ENCODE measurements at places on chromosomes 11 and 22.

DNA sequence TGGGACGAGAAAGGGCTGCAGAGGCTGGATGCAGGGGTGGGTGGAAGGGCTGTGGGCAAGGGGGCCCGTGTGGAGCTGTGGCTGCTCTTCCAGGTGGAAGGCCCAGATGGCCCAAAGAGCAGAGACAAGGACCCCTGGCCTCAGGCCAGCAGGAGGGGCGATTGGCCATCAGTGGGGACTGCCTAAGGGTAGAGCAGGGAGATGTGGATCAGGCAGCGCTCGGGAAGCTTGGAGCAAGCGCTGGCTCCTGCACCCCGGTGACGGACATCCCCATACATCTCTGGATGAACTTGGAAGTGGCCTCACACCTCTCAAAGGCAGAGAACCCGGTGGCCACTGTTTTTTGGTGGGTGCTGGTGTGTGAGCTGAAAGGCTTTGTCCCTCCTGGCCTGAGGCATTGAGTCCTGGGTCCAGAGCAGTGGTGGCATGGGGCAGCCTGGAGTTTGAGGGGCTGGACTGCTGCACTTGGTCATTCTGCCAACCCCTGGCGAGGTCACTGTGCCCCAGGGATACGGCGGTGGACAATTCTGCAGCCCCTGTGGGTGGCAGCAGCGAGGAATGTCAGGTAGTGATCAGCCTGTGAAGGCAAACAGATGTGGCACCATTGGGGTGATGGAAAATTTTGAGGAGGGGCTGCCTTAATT is 5.9 kb downstream of the FRMD8 start:
- DNase-seq = no peak

DNA sequence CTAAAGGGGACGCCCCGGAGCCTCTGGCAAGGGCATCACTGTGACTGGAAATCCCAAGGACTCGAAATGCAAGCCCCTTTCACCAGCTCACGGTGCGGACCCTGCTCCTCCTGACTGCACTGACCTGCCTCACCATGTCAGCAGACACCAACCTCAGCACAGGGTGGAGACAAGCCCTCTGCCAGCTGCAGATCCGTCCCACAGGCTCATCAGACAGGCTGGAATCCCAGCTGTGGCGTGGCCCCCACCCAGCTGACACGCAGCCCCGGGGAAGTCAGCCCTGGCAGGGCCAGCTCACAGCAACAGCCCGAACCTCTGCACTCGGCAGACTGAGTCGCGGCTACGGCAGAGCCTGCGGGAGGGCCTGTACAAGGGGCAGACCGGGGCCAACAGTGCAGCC is 36.8 kb downstream of the BRD1 start:
- DNase-seq = no peak

- DNase-seq = no peak
Observed at GRCh38 chr22:41870786-41871185, 37.9 kb downstream of the SREBF2 start.

- DNase-seq = no peak
Observed at GRCh38 chr22:29300807-29301601, 5.4 kb upstream of the GAS2L1 start.

DNA sequence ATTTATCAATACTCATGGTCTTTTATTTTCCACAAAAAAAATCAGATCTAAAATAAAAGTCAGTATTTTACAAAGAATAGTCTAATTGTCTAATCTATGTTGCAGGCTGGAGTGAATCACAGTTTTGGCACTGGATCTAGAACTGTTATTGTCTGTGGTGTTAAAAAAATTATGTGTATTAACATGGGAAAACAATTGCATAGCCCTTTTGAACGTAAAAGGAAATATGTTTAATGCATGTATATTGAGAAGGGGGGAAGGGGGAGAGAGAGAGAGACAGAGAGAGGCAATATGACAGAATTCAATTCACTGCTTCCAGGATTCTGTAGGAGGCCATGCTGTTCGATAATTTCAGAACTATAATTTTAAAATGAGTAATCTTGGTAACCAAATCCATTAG is 324.9 kb upstream of the CCDC90B start:
- DNase-seq = no peak

- DNase-seq = no peak
Observed at GRCh38 chr11:9052316-9052715, 39.1 kb downstream of the SCUBE2 start.

DNA sequence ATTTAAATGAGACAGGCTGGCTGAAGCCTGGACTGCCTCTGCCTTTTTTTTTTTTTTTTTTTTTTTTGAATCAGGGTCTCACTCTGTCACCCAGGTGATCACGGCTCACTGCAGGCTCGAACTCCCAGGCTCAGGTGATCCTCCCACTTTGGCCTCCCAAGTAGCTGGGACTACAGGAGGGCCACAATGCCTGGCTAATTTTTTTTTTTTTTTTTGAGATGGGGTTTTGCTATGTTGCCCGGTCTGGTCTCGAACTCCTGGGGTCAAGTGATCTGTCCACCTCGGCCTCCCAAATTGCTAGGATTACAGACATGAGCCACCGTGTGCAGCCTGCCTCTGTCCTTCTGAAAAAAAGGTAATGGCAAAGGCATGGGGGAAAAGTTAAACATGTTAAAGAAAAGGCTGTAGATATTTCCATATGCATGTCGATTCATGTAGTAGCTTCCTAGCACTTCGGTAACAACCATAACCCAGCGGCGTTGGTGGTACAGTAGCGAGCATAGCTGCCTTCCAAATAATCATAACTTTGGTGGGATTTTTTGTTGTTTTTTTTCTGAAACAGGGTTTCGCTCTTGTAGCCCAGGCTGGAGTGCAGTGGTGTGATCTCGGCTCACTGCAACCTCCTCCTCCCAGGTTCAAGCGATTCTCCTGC is 48.8 kb downstream of the MCHR1 start:
- DNase-seq = no peak

DNA sequence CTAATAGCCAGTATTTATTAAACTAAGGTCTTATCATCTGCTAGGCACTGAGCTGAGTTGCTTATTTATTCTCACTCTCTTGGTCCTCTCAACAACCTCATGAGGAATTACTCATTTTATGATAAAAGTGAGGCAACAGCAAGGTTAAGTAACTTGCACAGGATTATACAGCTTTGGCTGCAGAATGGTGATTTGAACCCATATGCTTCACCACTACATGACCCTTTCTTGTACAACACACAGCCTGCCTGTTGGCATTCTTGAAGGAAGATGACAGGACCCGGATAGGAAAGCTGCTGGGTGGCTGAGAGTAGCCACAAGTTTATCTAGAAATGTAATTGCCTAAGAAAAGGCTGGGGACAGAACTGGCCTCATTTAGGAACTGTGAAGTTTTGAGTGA is 5.3 kb upstream of the PARVA start:
- DNase-seq = no peak

DNA sequence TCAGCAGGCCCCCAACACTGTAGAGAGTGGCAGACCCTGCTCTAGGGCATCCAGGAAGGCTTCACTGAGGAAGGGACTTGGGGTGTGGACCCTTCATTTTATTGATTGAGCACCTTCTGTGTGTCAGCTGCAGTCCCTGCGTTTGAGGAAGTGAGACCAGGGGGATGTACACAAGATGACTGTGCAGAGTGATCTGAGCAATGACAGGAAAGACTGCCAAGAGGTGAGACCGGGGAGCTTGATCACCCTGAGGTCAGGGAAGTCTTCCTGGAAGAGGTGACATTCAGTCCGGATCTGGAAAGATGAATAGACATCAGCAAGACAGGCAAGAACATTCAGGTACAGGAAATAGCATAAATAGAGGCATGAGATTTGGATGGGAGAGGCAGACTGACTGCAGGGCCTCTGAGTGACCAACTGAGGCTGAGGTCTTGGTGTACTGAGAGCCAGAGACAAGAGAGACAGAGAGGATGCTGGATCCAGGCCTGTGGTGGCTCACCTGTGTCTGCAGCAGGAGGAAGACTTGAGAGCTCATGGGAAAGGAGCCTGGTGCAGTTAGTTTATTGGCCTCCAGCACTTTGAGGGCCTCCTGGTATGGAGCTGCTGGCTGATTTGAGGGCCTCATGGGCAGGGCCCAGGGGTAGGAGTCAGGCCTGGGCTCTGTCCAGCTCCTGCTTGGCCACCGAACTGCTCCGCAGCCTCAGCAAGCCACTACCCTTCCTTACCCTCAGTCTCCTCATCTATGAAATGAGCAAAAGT is 5.2 kb downstream of the DGAT2 start:
- DNase-seq = no peak

DNA sequence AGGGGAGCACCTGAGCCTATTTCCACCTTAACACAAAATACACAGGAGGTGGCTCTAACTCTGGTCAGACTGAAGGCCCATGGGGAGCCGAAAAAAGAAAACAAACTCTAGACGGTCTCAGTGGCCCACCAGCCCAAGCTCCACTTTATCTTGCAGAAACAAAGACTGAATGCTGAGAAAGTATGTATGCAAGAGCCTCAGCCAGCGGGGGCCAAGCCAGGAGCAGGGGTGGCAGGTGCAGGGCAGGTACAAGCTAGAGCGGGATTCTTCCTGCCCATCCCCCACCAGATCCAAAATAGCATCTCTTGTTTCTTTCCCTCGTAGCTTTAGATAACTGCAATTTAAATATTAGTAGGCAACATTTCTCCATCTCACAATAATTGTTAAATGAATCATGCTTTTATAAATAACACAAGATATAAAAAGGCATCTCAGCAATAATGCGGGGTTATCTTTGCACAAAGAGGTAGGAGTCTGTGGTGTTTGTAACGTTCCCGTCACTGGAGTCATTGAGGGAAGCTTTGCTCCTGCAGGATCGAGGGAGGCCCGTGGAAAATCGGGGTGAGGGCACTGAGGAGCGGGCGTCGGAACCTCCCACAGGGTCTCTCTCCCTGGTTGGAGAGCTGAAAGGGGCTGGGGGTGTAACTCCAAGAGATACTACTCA is 418.0 kb downstream of the SHANK2 start:
- no peak for DNase-seq

GRCh38 chr11:117816846-117817367 is 7.6 kb downstream of the FXYD2 start:
- DNase-seq = no peak

GRCh38 chr11:123235117-123235655 is 40.1 kb upstream of the CLMP start:
- DNase-seq = no peak

- no peak for DNase-seq
Observed at GRCh38 chr11:12319988-12320387, 57.4 kb upstream of the PARVA start.

GRCh38 chr22:43828998-43829782 is 17.1 kb upstream of the EFCAB6 start:
- DNase-seq = no peak

DNA sequence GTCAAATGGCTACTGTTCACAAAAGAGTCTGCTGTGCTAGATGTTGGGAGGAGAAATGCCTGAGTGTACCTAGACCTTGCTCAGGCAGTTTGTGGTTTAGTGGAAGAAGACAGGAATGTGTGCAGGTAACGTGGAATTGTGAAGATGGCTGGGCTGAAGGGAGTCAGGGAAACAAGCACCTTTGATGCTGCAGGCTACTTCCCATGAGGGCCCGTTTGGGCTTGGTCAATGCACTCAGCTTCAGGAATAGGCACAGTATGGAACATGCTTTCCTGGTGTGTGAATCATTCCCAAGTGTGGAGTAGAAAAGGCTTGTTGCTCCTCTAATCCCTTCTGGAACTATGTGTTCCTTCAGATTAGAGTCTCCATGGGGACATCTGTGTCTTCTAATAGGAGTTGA is 318.3 kb upstream of the MTNR1B start:
- DNase-seq = no peak

- DNase-seq = no peak
Observed at GRCh38 chr11:44530413-44531115, 34.9 kb upstream of the CD82 start.

- no peak for DNase-seq
Observed at GRCh38 chr11:2258501-2259465, 11.6 kb downstream of the ASCL2 start.

- peak; percentile 54 for DNase-seq
Observed at GRCh38 chr11:40306938-40307548, 1152.4 kb downstream of the LRRC4C start.

- no peak for DNase-seq
Observed at GRCh38 chr11:40882301-40882700, 577.2 kb downstream of the LRRC4C start.

All from NCI-H1092 treated with DMSO at 0.1 percent for 48 hours (cell line).